ENCODE measurements at places on chromosomes 12 and 14. TPM values are rescaled to one million over a fixed set of nuclear protein-coding genes. Genes with fewer than 3 reads are reported as not detected.

The MYF6 gene
- polyA plus RNA-seq = 0.44 TPM

The KRT74 gene
- not detected for polyA plus RNA-seq

The P2RX2 gene
- polyA plus RNA-seq = 4.7 TPM

The TSPAN8 gene
- 1.2 TPM for polyA plus RNA-seq

The VWF gene
- polyA plus RNA-seq = 126 TPM

The C12orf54 gene
- 1.1 TPM for polyA plus RNA-seq
